Dermis lymphatic vessel endothelial cell (primary cell): ENCODE measurements at places on chromosomes 5 and 9. TPM values are rescaled to one million over a fixed set of nuclear protein-coding genes. Genes with fewer than 3 reads are reported as not detected.

The SCGB3A2 gene
- not detected in 2 replicates for total RNA-seq

The FAXDC2 gene
- 14.8 and 15.5 TPM in 2 replicates for total RNA-seq

The ASTN2 gene
- 1.2 and 2.6 TPM in 2 replicates for total RNA-seq

The CLIC3 gene
- not detected in 2 replicates for total RNA-seq

The IL33 gene
- total RNA-seq = 1.7 and 4.5 TPM in 2 replicates
